ENCODE measurements at places on chromosomes 12 and 14. TPM values are rescaled to one million over a fixed set of nuclear protein-coding genes. Genes with fewer than 3 reads are reported as not detected.

DNA sequence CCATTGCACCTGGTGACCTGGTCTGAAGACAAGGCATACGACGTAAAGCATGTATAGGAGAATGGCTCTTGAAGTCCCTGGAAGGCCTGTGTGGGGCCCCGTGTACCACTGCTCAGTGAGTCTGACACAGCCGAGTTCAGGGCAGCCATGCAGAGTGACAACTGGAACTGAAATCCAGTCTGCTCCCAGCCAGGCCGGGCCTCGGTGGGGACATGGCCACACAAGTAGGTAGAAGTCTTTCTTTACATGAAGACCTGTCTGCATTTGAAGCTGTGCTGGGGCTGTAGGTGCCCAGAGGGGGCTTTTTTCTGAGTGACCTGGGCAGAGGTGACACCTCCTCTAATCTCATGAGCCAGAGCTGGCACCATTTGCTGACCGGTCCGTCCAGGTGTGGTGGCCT is 35.7 kb downstream of the ADGRD1 start:
- DNase-seq: peak; percentile 48

DNA sequence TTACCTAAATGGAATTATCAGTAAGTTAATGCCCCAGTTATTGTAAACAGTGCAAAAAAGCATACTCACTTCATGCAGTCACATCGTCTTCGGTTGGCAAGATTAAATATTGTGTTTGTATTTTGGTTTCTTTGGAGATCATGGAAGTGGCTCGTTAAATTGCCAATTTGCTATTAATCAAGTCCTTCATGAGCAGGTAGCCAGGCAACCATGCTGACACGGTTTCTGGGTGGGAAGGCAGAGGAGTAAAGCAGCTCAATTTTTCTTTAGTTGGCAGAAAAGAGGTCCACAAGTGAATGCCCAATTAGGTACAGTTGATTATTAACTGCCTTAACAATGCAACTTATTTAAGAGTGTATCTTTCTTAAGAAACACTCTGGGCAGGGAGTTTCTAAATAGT is 43.9 kb downstream of the PPP4R3A start:
- DNase-seq: no peak

GRCh38 chr12:41212625-41213024 is 24.5 kb downstream of the PDZRN4 start:
- no peak for DNase-seq

GRCh38 chr12:65557438-65558181 is 266.7 kb upstream of the HMGA2 start:
- no peak for DNase-seq

DNA sequence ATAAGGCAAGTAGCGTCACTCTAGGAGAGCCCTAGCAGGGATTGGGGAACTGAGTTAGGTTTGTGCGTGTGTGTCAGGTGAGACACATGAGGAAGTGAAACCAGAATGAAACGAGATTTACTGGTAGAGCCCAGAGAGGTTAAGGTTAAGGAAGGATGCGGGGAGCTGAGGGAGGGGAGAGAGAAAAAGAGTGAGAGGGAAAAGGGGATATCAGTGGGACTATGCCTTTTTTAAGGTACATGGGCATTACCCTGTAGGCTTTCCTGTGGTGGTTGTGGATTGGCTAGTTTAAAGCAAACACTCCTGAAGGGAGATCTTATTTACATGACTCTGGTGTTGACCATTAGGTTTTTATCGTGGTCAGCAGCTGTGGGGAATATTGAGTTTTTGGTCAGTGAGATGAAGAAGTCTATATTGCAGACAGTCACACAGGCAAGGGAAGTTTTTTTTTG is 13.9 kb downstream of the ZDHHC17 start:
- DNase-seq: no peak

- DNase-seq: no peak
Measured at GRCh38 chr12:131753757-131754156, 42.9 kb downstream of the SFSWAP start.

DNA sequence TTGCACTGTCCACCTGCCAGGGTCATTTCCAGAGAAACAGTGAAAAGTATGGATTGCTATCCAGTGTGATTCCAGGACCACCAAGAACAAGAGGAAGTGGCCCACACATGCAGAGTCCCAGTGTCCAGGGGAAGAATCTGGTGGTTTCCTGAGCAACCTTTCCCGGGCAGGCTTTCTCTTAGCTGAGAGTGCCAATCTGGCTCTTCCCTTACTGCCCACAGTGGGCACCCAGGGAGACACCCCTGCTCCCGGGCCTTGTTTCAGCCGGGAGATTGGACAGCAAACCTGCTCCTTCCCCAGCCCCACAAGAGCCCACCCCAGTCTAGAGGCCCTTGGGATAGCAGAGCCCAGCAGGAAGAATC is 62.1 kb downstream of the VWF start:
- DNase-seq: no peak

DNA sequence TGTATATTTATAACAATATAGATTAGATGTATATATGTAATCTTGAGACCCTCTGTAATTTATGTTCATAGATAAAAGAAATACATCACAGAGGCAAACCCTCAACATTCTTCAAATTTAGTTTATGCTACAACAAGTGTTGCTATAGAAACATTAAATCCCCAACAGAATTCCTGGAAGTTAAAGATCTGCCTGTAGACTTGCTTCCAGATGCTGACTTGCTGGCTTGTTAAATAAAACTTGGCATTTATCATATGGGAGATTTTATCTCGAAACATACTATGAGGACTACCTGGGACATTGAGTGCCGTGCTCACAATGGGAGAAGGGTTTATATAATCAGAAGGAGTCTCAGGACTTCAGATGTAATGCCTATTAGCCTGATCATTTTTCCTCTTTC is 136.3 kb upstream of the PLXNC1 start:
- no peak for DNase-seq

- no peak for DNase-seq
Measured at GRCh38 chr12:5522432-5523335, 90.8 kb downstream of the NTF3 start.

DNA sequence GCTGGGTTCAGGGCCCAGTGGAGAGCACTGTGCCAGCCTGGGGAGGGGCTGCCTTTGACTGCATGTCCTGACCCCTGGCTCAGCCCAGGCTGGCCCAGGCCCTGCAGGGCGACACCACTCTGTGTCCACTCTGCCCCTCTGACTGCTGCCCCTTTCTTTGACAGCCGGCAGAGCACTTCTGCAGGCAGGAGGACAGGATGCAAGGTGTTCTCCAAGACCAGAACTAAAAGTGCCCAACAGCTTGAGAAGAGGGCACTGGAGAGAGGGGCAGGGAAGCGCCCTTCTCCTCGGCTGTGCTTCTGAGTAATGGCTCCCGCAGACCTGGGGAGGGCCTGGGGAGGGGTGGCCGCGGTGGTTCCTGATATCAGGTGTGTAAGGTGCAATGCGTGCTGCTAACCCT is 72.7 kb downstream of the WDR20 start:
- DNase-seq: peak; percentile 49

GRCh38 chr14:101590062-101590461 is 28.8 kb downstream of the DIO3 start:
- no peak for DNase-seq

- no peak for DNase-seq
Measured at GRCh38 chr12:51538599-51538998, 52.4 kb upstream of the SCN8A start.

DNA sequence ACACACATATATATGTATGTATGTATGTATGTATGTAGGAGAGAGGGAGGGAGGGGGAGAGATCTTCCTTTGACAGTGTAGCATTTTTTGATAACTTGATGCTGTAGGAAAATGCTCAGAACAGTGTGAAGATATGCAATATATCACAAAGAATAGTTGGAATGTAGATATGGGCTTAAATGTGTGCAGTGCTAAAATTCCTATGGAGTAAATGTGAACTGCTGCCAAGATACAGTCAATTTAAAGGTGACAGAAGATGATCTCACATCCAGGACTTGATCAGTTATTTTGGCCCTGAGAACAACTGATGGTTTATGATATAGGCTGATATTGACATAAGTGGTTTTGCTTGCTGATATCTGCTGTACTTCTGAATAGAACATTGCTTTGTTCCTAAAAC is 84.2 kb downstream of the DAAM1 start:
- no peak for DNase-seq

- no peak for DNase-seq
Measured at GRCh38 chr14:28773861-28774691, 7.5 kb downstream of the FOXG1 start.

DNA sequence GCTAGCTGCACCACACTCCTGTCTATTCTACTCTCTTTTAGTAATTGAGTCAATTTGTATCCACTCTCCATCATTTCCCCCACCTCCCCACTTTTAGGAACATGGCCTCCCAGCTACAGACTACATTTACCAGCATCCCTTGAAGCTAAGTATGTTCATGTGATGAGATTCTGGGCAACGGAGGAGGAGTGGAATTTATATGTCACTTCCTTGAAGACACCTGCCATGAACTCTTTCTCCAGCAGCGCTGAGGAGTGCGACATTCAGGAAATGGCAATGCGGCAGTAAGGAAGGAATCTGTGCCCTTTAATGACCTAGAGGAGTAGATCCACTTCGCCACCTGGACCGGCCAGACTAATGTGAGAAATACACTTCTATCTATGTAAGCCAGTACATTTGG is 243.7 kb upstream of the DIO2 start:
- no peak for DNase-seq

- no peak for DNase-seq
Measured at GRCh38 chr14:100653409-100653808, 66.2 kb upstream of the BEGAIN start.

DNA sequence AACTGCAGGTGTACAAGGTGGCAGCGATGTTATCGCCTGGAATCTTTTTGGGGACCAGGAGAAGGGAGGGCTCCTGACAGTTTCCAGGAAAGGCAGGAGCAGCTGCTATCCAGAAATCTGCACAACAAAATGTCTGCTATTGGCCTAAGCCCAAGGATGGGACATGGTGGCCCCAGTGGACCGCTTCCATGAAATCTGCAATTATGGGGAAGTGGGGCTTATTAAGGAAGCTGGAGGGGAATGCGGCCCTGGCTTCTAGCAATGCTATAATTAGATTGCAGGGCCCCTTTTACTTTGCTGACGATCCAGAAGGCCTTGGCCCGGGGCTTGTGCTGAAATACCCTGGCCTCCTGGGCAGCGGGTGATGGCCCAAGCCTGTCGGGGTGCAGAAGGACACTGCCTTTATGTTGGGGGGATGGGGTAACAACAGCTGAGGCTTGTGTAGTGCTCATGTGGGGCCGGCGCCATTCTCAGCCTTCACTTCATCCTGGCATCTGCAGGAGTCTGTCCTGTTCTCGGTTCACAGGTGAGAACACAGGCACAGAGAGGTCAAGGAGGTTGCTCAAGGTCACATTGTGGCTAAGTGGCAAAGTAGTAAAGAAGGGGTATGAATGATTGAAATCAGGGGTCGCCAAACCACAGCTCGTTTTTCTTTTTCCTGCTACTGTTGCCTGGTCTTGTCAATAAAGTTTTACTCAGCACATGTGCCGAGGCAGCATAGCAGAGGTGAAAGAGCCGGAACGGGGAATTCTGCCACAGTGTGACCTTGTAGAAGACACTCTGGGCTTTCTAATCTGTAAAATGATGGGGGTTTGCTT is 153.5 kb downstream of the RBM19 start:
- DNase-seq: no peak

The KRT8 gene
- 3,526 TPM for polyA plus RNA-seq

The TAS2R7 gene
- not detected for polyA plus RNA-seq

The TAS2R9 gene
- not detected for polyA plus RNA-seq

The ZBTB1 gene
- polyA plus RNA-seq: 17.4 TPM

The SIX4 gene
- polyA plus RNA-seq: not detected

The TPPP2 gene
- not detected for polyA plus RNA-seq

The CYP27B1 gene
- 1.2 TPM for polyA plus RNA-seq

The USP44 gene
- polyA plus RNA-seq: 0.60 TPM

The BDKRB2 gene
- 8.7 TPM for polyA plus RNA-seq

The PTCSC3 gene
- polyA plus RNA-seq: not detected

The RNASE1 gene
- 192 TPM for polyA plus RNA-seq

Measured in sigmoid colon (tissue), 7 donors.